Memory B cell (primary cell): ENCODE measurements at places on chromosomes 11 and 22.

GRCh38 chr11:133521502-133521901 is 10.8 kb downstream of the OPCML start:
- DNase-seq, result no peak

DNA sequence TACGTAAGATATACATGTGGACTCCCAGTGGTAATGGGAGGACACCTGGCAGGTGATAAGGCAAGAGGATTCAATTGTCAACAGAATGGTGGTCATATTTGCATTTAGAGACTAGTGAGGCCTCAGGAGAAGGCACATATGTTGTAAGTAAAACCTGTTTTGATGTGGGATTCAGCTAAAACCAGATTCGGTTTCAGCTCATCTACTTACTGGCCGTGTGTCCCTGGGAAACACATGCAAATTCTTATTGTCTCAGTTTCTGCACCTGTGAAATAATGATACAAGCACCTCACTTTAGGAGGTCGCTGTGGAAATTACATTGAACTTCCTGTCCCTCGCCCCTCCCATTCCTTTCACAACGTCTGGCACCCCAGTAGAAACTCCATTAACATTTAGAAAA is 78.9 kb upstream of the FIBIN start:
- DNase-seq, result no peak

- no peak for DNase-seq
Observed at GRCh38 chr11:60530454-60531100, 15.4 kb downstream of the MS4A13 start.

- DNase-seq, result no peak
Observed at GRCh38 chr11:10785146-10785474, 23.6 kb downstream of the EIF4G2 start.

DNA sequence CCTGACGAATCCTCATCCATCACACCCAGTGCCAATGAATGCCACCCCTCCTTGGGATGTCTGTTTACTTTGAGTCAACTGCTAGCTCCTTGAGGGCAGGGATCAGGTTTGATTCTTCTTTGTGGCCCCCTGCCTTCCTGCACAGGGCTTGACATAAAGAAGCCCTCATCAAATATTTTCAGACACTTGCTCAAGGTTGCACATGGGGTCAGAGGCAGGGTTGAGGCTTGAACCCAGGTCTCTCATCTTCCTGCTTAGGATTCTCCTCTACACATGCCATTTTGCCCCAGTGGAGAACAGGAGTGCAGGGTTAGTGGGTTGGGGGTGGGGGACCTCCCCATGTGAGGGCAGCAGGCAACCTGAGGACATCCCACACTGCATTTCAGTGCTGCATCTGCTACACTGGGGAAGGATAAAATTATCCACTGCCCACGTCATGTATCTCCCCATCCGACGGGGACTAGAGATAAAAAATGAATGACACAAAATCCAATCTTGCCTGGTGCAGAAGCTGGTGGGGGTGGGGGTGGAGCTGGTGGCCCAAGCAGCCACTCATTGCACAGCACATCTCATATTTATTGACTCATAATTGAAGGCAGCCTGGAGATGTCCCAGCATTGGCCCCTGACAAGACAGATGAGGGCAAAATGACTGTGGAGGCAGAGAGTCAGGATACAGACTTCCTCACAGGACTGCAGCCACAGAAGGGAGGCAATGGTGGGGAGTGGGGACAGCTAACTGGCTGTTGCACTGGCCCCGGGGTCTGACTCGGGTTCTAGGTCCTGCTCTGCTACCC is 41.3 kb downstream of the NEU3 start:
- no peak for DNase-seq

GRCh38 chr22:31022516-31022915 is 53.5 kb downstream of the TUG1 start:
- DNase-seq, result no peak

DNA sequence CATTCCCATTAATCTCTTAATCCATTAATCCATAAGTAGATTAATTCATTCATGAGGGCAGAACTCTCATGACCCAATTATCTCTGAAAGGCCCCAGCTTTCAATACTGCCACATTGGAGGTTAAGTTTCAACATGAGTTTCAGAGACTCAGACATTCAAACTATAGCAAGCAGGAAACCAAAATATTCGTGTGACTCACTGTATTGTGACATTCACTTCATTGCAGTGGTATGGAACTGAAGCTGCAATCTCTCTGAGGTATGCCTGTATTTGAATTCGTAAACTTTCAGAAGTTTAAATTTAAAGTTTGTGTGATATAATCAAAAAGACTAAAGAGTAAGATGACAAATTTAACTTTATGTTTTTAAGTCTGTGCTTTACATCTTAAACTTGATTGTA is 2.9 kb upstream of the OR52J3 start:
- no peak for DNase-seq

GRCh38 chr11:132414451-132414850 is 1044.0 kb downstream of the NTM start:
- no peak for DNase-seq

DNA sequence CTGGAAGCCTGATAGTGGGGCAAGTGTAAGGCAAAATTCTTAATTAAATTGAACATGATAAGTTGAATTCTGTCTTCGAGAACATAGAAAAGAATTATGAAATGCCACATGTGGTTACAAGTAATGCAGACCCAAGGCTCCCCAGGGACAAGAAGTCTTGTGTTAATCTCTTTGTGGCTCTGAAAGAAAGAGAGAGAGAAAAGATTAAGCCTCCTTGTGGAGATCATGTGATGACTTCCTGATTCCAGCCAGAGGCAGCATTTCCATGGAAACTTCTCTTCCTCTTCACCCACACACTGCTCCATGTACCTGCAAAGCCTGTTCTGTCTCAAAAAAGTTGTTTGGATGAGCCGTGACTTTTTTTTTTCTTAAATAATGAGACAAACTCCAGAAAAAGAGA is 1.9 kb upstream of the TYR start:
- no peak for DNase-seq
